ENCODE measurements at places on chromosomes 6 and 20.

DNA sequence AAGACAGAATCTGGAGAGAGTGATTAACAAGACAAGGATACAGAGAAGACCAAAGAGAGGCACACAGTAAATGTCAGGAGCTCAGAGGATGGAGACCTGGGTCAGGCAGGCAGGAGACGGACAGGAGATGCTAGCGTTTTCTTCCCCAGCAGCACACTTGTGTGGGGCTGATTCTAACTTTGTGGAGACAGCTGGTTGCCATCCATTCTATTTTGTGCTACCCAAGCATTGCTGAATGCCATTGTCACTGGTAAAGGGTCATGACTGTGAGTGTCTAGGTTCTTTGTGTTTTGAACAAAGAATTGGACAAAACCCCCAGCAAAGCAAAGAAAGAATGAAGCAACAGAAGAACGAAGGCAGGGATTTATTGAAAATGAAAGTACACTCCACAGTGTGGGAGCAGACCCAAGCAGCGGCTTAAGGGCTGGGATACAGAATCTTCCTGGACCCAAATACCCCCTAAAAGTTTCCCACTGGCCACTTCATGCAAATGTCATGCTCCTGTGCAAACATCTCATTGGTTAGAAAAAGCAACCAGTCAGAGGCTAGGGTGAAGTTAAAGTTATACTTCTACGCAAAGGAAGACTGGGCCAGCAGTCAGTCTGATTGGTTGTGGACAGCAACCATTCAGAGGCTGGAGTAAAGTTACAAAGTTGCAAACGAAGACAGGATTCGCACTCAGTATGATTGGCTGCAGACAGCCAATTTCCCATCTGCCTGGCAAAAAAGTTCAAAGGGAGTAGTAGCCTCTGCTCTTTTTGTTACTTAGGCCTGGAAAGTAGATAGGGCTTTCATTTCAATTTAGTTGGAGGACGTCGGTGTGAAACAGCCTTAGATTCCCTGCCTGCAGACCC, 17.5 kb downstream of the PTK7 start:
- no peak for DNase-seq

- DNase-seq, result peak; percentile 65
These were observed at the start of gene TXLNB for GRCh38 chr6:139291813-139292619. TSS of gene TXLNB (minus strand) at chr6:139291998. CDS start at chr6:139288899, 3,099 bp downstream.

DNA sequence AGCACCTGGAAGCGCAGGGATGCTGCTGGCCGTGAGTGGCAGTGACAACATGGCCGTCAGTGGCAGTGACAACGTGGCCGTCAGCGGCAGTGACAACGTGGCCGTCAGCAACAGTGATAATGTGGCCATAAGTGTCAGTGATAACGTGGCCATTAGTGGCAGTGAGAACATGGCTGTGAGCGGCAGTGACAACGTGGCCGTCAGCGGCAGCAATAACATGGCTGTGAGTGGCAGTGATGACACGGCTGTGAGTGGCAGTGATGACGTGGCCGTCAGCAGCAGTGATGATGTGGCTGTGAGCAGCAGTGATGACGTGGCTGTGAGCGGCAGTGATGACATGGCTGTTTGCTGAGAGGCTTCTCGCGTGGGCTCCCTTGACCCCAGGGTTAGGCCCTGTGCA, 169.8 kb downstream of the ERMARD start:
- no peak for DNase-seq

DNA sequence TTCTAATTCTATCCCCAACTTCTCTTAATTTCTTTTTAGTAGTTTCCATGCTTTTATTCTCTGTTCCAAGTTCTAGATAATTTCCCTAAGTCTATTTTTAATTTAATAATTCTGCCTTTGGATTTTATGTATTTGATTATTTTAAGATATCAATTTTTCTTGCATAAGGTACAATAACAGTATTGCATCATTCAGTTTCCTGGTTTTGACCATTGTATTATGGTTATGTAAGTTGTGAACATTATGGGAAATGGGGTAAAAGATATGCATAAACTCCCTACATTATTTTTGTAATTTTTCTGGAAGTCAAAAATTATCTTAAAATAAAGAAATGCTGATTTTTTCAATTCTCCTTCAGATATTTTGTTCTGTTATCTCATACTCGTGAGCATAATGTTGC, 21.1 kb upstream of the CENPW start:
- DNase-seq, result no peak
